ENCODE measurements at places on chromosomes 7 and 10. TPM values are rescaled to one million over a fixed set of nuclear protein-coding genes. Genes with fewer than 3 reads are reported as not detected.

TMEM60 gene
- 23.4 TPM for total RNA-seq

PPP1R9A gene
- 2.6 TPM for total RNA-seq

SEC61G gene
- total RNA-seq: 625 TPM

PNLIPRP3 gene
- 0.12 TPM for total RNA-seq

CALHM3 gene
- total RNA-seq: not detected

PIK3CG gene
- not detected for total RNA-seq

SFTPA2 gene
- total RNA-seq: not detected

DENND2A gene
- 14.9 TPM for total RNA-seq

ZNF138 gene
- 7.1 TPM for total RNA-seq

PTCD1 gene
- total RNA-seq: 9.8 TPM

STARD3NL gene
- 108 TPM for total RNA-seq

SPRN gene
- total RNA-seq: 0.50 TPM

ANKRD2 gene
- total RNA-seq: 0.66 TPM

TRPV6 gene
- not detected for total RNA-seq

WDR37 gene
- 14.6 TPM for total RNA-seq
